Glutamatergic neuron (in vitro differentiated cells): ENCODE measurements at places on chromosomes 5 and 9. TPM values are rescaled to one million over a fixed set of nuclear protein-coding genes. Genes with fewer than 3 reads are reported as not detected.

Gene PFN3
- total RNA-seq, result not detected

GRCh38 chr5:76378355-76378754 is 24.7 kb upstream of the IQGAP2 start:
- H3K27me3 ChIP-seq, result peaks cover 3% of the 10 kb centered on the region
- no peak overlapping the region for H3K4me3 ChIP-seq
- H3K36me3 ChIP-seq, result no peaks in the 10 kb centered on the region
- H3K27ac ChIP-seq, result no peak overlapping the region
- no peaks in the 10 kb centered on the region for H3K4me1 ChIP-seq
- DNase-seq, result no peak

DNA sequence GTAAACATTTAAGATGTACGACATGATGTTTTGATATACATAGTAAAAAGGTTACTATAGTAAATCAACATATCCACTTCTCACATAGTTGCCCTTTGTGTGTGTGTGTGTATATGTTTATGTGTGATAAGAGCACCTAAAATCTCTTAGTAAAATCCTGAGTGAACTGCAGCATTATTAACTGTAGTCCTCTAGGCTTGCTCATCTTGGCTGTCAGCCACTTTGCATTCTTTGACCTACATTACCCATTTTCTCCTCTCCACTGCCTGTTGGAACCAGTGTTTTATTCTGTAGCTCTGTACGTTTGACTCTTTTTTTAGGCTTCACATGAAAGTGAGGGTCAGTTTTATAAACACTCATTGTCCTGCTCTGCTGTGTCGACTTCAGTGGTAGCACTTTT is 24.4 kb downstream of the C5orf22 start:
- no peak overlapping the region for H3K27ac ChIP-seq
- peaks cover 4% of the 10 kb centered on the region for H3K36me3 ChIP-seq
- peaks cover 2% of the 10 kb centered on the region for H3K4me1 ChIP-seq
- H3K4me3 ChIP-seq, result no peak overlapping the region
- DNase-seq, result no peak
- H3K27me3 ChIP-seq, result no peaks in the 10 kb centered on the region

Gene LHX2
- total RNA-seq, result 6.7 TPM

DNA sequence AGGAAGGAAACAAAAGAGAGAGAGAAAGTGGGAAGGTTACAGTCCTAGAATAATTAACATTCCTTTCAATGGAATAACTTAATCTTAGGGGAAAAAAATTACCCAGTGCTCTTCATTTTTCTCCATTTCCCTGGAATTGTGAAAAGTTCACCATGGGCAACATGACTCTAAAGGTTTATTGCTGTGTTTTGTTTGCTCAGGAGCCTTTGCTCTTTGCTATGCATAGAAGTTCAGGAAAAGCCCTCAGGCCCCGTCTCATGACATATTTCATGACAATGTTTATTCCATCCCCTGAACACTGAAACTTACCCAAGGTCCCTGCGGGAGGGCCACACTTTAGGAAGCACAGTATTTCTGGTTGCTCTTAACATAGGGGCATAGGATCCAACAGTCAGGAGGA is 9.8 kb upstream of the CTSL start:
- H3K27ac ChIP-seq, result no peak overlapping the region
- H3K36me3 ChIP-seq, result no peaks in the 10 kb centered on the region
- DNase-seq, result no peak
- peaks cover 5% of the 10 kb centered on the region for H3K27me3 ChIP-seq

DNA sequence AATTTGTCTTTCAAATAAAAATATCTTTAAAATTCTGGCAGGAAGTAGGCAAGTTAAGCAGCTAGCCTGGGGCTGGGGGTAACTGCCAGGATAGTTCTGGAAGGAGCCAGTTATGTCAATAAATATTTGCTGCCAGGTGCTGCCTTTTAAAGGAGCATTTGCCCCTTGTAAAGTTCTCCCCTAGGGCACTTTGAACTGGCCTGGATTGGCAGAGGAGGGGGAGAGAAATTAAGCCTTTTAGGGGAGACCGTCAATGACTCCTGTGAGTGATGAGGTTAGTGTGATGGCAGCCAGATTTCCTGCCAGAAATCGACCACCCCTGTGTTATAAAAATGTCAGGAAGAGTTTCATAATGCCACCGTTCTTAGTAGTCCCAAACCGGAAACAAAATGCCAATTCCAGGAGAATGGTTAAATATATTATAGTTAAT is 89.8 kb upstream of the ELL2 start:
- H3K27me3 ChIP-seq, result no peaks in the 10 kb centered on the region
- H3K4me1 ChIP-seq, result peaks cover 9% of the 10 kb centered on the region
- H3K4me3 ChIP-seq, result no peak overlapping the region
- H3K27ac ChIP-seq, result no peak overlapping the region
- H3K36me3 ChIP-seq, result no peaks in the 10 kb centered on the region
- DNase-seq, result no peak
